Fibroblast of skin of right quadriceps (primary cell): ENCODE measurements at places on chromosomes 7 and 10.

DNA sequence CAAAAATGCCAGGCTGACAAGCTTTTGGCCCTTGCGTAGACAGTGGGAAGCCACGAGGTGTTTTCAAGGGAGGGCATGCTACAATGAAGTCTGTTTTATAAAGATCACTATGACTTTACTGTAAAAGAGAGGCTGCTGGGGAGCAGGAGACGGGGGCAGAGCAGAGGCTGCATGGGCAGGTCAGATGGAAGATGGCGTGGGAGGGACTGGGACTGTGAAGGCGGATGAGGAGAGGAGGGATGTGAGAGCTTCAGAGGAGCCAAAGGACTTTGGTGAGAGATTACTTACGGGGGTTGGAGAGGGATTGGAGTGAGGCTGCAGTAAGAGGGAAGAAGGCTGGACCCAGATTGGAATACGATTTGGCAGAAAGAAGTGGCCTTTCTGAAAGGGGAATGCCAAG, 86.6 kb upstream of the PCBD1 start:
- DNase-seq, result no peak

GRCh38 chr7:5063698-5064097, 18.0 kb downstream of the RBAK start:
- DNase-seq, result peak; percentile 18

- no peak for DNase-seq
Observed at GRCh38 chr7:157151626-157152339, 13.1 kb downstream of the UBE3C start.

DNA sequence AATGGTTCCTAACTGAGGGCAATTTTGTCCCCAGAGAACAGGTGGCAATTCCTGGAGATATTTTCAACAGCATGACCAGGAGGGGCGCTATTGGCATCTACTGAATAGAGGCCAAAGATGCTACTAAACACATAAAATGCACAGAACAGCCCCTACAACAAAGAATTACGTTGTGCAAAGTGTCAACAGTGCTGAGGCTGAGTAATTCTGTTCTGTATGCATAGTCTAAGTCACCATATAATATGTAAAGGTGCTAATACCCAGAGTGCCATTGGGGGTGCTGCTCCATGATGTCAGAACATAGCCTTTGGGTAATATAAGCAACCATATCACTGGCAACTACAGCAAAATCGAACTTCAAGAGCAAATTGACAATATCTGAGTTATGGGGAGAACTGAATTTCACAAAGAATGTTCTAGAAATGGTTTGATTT, 213.3 kb upstream of the PHYHIPL start:
- no peak for DNase-seq

DNA sequence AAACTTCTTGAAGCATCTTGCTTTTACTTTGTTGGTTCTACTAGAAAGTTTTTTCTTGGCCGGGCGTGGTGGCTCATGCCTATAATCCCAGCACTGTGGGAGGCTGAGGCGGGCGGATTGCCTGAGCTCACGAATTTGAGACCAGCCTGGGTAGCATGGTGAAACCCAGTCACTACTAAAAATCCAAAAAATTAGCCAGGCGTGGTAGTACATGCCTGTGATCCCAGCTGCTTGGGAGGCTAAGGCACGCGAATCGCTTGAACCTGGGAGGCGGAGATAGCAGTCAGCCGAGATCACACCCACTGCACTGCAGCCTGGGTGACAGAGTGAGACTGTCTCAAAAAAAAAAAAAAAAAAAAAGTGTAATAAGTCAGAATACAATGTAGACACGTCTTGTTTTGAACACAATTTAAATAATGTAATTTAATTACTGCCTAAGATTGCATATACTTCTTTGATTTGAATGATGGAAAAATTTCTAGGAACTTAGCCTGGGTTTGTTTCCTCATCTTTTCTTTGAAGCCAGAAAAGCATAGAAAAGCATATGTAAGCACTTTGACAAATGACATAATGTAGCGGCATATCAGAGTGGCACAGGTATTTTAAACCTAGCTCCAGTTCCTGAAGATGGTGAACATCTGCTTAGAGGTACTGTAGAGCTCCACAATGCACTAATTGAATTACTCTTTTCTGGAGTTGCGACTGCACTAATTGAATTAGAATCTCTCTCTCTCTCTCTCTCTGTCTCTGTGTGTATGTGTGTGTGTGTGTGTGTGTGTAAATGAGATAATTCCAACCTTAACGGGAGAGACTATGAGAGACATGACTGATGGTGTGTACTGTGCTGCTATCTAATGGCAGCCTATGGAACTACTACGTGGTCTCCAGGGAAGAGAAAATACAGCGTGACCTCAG, 87.8 kb downstream of the BTRC start:
- DNase-seq, result peak; percentile 75

GRCh38 chr7:151396328-151396970, 13.4 kb downstream of the WDR86 start:
- DNase-seq, result no peak

GRCh38 chr10:84353052-84353803, 24.8 kb downstream of the CCSER2 start:
- DNase-seq, result no peak

GRCh38 chr10:78078539-78079330, 45.1 kb downstream of the RPS24 start:
- no peak for DNase-seq

- peak; percentile 24 for DNase-seq
Observed at GRCh38 chr10:23063045-23063972, 32.1 kb upstream of the MSRB2 start.

DNA sequence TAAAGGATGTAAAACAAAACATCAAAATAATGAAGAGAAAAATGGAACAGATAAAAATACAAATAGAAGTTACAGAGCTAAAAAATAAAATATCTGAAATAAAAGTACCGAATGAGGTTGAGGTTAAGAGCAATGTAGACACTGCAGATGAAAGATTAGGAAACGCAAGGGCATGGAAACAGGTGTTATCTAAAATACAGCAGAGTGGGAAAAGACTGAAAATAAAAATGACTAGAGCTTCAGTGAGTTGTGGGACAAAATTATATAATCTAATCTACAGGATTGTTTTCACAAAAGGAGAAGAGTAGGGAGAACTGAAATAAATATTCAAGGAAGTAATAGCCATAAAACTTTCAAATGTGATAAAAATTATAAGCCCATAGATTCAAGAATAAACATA, 123.8 kb downstream of the PTEN start:
- DNase-seq, result no peak

DNA sequence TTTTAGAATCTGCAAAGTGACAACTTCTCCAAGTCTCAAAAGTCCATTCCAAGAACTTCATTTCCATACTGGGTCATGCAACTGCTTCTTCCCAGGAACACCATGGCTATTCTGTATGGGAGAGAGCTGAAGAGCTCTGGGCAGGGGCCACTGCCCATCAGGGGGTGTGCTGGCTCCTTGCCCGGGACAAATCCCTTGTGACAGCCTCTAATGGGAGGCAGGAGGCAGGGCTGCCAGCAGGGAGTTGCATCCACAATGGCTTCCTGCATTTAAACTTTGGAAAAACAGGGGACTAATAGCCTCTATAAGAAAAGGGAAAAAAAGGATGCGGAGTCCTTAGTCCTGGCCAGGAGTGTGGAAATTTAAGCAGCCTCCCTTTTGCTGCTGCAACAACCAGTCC, 18.4 kb upstream of the FRMD4A start:
- no peak for DNase-seq

DNA sequence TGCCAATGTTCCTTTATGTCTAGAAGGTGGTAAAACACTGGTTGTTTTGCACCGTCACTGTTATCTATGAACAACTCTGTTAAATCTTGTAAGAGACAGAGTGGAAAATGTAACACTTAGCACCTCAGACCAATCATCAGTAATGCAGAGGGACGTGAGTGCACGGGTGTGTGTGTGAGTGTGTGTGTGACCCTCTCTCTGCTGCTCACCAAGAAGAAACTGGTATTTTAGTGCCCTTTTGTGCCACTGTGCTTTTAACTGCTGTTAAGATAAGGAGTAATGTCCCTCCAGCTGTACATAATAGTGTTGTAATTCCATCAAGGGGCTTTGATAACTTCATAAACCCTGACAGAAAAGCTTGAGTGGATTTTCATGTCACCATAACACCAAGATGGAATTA, 130.1 kb downstream of the CREB5 start:
- no peak for DNase-seq

GRCh38 chr10:117964536-117964935, 82.2 kb downstream of the RAB11FIP2 start:
- no peak for DNase-seq

DNA sequence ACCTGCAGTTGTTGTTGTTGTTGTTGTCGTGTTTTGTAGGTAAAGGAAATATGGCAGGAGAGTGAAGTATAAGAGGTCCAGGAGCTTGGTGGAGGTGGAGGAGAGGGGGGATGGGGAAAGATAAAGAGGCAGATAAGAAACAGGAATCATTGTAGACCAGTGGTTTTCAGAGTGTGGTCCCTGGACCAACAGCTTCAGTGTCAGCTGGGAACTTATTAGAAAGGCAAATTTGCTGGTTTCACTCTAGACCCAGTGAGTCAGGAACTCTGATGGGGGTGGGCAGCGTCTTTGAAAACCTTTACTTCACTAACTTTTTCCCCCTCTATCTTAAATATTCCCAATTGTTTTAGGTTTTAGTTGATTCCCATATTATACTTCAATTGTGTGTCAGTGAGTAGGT, 241.5 kb downstream of the AUTS2 start:
- DNase-seq, result no peak

GRCh38 chr10:93198401-93199131, 124.9 kb downstream of the CYP26A1 start:
- no peak for DNase-seq

GRCh38 chr7:94763268-94763667, 107.3 kb upstream of the SGCE start:
- DNase-seq, result peak; percentile 91

DNA sequence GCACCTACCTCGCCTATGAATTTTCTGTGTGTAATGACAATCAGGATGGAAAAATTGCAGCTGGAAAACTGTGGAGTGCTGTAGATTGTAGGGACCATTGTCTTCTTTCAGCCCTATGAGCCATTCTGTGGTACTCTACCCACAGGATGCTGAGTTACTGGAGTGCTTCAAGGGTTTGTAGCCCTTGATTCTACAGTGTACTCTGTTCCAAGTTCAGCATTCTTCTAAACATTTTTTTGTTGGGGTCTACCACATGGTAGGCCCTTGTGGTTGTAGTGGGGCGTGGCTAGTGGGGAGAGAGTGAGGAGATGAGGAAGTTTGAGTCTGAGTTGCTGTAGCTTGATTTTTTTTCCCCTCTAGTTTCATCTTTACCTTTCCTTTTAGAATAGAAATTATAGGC, 33.5 kb downstream of the REEP3 start:
- DNase-seq, result peak; percentile 94

DNA sequence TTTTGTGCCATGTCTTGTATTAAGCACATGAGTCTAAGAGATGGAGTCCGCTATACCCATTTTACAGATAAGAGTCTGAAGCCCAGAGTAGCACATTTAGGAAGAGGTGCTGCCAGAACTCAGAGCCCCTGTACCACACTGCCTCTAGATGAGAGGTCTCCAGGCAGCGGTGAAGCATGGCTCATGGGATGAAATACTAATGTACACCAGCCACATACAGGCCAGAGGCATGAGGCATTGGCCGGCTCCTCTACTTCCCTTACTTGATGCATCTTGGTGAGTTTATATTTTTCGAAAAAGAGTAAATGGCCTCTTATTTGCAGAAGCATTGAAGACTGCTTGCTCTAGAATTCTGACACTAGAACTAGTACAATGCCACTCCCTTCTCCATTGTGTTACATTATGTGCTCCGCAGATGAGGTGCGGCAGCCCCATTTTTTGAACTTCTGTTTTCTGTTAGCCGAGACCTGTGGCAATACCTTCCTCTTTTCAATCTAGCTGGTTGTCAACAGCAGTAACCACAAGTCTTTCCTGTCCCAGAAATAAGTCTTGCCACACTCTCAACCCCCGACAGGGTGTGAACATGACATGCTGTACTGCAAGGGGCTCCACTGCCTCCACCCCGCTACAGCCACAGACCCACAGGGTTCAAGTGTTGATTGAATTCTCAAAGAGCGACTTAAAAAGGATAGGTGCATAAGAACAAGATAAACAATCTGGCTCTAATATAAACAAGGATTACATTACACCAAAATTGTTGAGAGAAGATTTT, 145.3 kb downstream of the CELF2 start:
- peak; percentile 21 for DNase-seq

- no peak for DNase-seq
Observed at GRCh38 chr7:142867398-142868187, 12.7 kb downstream of the EPHB6 start.
